Large intestine (tissue), 12 donors: ENCODE measurements at places on chromosomes 1 and 21. TPM values are rescaled to one million over a fixed set of nuclear protein-coding genes. Genes with fewer than 3 reads are reported as not detected.

DNA sequence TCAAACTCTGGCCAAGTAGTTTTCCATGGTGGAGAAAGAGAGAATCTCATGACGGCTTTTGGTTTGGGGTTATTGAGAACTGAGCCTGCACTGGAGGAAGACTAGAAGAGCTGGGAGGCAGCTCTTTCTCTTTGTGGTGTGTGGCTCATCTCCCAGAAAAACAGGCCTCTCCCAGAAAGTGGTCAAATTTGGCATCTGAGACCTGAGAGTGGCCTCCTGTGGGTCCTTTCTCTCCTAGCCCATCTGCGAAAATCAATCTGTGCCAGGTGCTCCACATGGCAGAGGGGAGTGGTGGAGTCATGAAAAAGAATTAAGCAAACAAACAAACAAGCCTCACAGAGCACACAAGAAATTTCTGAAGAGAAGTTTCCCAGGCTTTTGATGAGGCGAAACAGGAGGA, 305.0 kb downstream of the ST6GALNAC3 start:
- DNase-seq: no peak

GRCh38 chr21:18191139-18191538, 53.5 kb upstream of the CHODL start:
- DNase-seq: no peak

DNA sequence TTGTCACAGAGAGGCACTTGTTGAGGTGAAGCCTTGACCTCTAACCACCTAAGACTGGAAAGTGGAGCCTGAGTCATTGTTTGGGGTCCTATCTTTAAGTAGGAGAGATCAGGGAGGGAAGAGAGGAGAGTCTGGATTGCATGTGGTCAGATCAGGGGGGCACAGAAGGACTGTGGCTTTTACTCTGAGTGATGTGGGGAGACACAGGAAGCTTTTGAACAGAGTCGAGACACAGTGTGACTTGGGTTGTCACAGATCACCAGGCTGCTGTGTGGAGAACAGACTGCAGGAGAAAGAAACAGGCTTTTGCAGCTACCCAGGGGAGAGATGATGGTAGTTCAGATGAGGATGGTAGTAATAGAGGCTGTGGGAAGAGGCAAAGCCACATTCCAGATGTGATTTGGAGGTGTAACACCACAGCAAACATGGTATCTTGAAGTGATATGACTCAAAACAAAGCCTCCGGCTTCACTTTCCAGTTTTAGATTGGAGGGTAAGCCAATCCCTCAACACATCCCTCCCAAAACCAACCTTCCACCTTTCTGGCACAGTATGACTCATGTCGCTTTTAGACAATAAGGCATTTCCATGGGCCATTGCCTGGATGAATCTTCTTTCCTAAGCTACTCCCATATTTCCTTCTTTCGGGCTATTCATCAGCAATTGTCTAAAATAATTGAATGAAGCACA, 125.8 kb upstream of the SLC44A3 start:
- DNase-seq: no peak

DNA sequence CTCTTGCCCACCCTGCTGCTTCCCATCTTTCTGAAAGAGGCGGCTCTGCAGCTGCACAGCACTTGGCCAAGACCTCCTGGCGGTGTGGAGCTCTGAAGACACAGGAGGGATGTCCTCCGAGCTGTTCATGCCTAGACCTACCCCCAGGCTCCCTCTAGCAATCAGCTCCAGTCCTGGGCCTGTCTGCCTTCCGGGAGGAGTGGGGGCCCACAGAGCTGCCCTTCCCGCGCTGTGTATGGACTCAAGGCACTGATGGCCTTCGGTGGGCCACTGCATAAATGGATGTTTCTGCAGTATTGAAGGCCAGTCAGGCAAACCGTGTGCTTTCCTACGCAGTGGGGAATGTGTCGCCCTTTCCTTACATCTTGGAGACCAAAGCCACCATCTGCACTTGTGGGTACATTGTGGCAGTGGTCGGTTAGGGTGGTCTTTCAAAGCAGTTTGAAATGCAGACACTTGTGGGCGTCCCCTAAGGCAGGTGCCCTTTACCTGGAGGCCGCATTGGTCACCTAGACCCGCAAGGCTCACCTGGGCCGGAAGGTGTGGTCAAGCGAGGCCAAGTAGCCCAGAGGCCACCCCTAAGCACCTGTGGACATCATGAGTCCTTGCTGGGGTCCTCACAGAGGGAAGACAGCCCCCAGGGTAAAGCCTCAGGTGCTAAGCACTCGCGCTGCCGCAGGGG, 912 bp upstream of the PKNOX1 start:
- no peak for DNase-seq

DNA sequence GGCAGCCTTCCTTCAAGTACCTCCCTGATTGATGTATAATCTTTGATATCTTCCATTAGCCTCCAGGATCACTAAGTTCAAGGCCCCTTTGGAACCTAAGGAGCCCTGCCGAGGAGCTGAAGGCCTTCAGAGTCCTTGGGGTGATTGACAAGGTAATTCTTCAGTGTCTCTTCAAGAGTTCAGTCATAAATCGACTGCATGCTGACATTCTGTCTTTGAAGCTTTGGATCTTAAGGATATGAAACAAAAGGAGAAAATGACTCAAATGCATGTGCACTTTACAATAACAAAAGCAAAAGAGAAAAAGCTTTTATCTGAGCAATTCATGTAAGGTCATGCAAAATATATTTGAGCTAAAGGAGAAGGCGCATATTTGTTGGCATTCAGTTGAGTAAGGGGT, 125.3 kb downstream of the RPS6KC1 start:
- DNase-seq: no peak

GRCh38 chr1:212291505-212292134, 6.4 kb downstream of the PPP2R5A start:
- peak; percentile 40 for DNase-seq

- peak; percentile 38 for DNase-seq
These were observed 296.1 kb downstream of the PTPRC start for GRCh38 chr1:198934901-198935305.

- DNase-seq: peak; percentile 43
These were observed 19.9 kb downstream of the REG4 start for GRCh38 chr1:119791377-119791776.

DNA sequence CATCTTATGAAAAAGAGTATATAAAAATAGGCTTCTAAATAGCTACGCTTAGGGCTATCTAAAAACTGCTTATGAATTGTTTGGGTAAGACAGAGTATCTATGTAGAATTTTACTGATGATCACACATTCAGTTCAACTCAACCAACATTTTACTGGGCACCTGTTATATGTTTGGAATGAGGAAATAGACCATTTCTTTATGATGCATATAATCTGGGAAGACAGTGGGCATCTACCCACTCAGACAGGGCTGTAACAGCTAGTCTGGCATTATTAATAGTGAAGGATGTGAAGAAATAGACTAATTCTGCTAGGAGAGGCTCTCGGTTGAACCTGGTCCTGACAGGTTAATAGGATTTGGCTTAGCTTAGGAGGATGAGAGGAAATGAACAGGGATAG, 56.9 kb downstream of the TIAM1 start:
- DNase-seq: no peak

Gene ACOT7
- polyA plus RNA-seq: 28.8 TPM

Gene PIGV
- 15.6 TPM for polyA plus RNA-seq

Gene RAB3B
- 4.1 TPM for polyA plus RNA-seq

Gene THEM5
- polyA plus RNA-seq: 0.45 TPM

Gene CD1B
- polyA plus RNA-seq: not detected

Gene TRIM63
- 6.4 TPM for polyA plus RNA-seq

Gene RGS7
- 2.1 TPM for polyA plus RNA-seq
